Upper lobe of left lung (tissue), 6 donors: ENCODE measurements at places on chromosomes 1 and 21. TPM values are rescaled to one million over a fixed set of nuclear protein-coding genes. Genes with fewer than 3 reads are reported as not detected.

The SMYD3 gene
- 42.4 TPM for total RNA-seq

The OMA1 gene
- total RNA-seq = 26.5 TPM

The SPRR1B gene
- not detected for total RNA-seq

The OR2T34 gene
- total RNA-seq = not detected

The CDC73 gene
- 52.2 TPM for total RNA-seq

- no peak for DNase-seq
- no peaks in the 10 kb centered on the region for H3K27me3 ChIP-seq
Measured at GRCh38 chr21:39673736-39674135, 61.0 kb downstream of the B3GALT5 start.

DNA sequence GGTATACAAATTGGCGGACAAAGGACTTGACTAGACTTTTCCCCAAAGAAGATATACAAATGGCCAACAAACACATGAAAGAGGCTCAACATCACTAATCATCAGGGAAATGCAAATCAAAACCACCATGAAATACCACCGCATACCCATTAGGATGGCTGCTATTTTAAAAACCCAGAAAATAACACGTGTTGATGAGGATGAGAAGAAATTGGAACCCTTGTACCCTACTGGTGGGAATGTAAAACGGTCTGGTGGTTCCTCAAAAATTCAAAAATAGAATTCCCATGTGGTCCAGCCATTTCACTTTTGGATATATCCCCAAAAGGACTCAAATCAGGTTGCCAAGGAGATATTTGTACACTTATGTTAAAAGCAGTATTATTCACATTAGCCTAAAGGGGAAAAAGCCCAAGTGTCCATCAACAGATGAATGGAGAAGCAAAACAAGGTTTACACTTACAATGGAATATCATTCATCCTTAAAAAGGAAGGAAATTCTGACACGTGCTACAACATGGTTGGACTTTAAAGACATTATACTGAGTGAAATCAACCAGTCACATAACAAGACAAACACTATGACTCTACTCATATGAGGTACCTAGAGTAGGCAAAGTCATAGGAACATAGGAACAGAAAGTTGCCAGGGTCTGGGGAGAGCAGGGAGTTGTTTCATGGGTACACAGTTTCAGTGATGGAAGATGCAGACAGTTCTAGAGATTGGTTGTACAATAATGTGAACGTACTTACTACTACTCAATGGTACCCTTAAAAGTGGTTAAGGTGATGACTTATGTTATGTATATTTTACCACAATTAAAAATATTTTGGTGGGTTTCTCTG lies 17.0 kb downstream of the CD34 start:
- H3K27ac ChIP-seq = peak overlapping the region; percentile 81
- H3K27me3 ChIP-seq = no peaks in the 10 kb centered on the region
- no peaks in the 10 kb centered on the region for H3K36me3 ChIP-seq
- H3K4me3 ChIP-seq = no peak overlapping the region

DNA sequence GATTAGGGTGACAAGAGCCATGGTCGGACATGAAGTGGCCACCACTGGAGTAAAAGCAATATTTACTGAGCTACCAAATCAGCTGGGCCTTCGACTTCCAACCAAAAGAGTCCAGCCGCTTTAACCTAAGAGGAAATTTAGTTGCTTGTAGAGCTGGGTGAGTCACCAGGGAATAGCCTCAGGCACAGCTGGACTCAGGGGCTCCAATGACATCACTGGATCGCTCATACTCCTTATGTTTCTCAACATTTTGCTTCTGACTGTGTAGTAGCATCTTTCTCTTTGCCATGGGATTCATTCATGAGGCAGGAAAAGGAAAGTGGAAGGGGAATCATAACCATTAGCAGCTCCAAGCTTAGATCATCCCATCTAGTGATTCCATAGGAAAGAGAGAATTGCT lies 664.4 kb downstream of the MATN1 start:
- H3K27me3 ChIP-seq = no peaks in the 10 kb centered on the region
- DNase-seq = no peak
- H3K4me3 ChIP-seq = no peak overlapping the region
- no peaks in the 10 kb centered on the region for H3K36me3 ChIP-seq
- no peak overlapping the region for H3K27ac ChIP-seq
- H3K4me1 ChIP-seq = no peaks in the 10 kb centered on the region

- DNase-seq = no peak
- H3K27ac ChIP-seq = no peak overlapping the region
- H3K4me1 ChIP-seq = peaks cover 16% of the 10 kb centered on the region
- peaks cover 52% of the 10 kb centered on the region for H3K36me3 ChIP-seq
- no peaks in the 10 kb centered on the region for H3K27me3 ChIP-seq
Measured at GRCh38 chr1:204437796-204438570, 26.4 kb upstream of the PPP1R15B start.

DNA sequence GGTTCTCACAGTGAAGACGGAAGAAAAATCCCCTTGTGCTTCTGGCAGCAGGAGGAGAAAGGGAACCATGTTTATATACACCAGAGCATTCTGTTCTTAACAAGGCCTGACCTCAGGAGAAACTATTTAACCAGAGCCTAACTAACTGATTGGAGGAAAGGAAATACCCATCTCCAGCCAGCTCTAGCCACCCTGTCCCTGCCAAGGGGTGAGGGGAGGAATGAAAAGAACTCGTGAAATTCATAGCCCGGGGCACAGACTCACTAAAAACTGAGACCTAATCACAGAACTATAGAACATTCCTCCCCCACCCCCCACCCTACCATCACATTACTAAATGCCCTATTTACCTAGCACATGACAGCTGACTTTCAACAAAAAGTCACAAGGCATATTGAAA lies 65.0 kb downstream of the KCNH1 start:
- H3K36me3 ChIP-seq = no peaks in the 10 kb centered on the region
- no peaks in the 10 kb centered on the region for H3K27me3 ChIP-seq
- no peak overlapping the region for H3K27ac ChIP-seq
- DNase-seq = no peak
- H3K4me1 ChIP-seq = no peaks in the 10 kb centered on the region

DNA sequence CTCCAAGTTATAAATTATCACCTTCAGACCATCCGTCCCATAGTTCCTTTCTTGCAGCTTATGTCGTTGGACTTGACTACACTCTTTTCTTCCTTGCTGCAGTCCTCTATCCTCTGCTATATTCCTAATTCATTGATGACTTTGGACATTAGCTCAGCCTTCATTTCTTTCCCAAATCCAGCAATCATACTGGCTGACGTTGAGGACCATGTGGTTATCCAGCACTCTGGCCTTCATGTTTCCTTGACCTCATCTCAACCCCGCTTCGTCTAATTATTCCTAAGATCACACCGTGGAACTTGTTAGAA lies 27.4 kb downstream of the RAD54L start:
- DNase-seq = no peak
- no peaks in the 10 kb centered on the region for H3K4me1 ChIP-seq
- no peak overlapping the region for H3K27ac ChIP-seq
- H3K27me3 ChIP-seq = no peaks in the 10 kb centered on the region
- peaks cover 2% of the 10 kb centered on the region for H3K36me3 ChIP-seq
- H3K4me3 ChIP-seq = no peak overlapping the region

DNA sequence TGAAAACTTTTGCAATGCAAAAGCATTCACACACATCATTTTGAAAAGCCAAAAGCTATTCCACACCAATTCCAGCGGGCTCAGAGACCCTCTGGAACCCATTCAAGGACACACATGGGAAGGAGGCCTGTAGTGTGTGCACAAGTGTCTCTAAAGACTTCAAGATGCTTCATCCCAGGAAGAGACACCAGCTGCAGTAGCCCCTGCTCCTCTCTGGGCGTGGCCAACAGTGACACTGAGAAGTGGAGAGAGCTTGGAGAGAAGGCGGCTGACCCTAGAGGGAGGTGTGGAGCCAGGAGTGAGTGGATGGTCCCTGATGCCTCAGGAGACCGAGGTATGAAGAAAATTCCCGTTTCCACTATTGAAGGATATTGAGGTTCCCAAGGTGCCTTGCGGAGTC lies 14.9 kb upstream of the TNNI1 start:
- no peak for DNase-seq
- no peak overlapping the region for H3K4me3 ChIP-seq
- no peaks in the 10 kb centered on the region for H3K36me3 ChIP-seq
- H3K27me3 ChIP-seq = no peaks in the 10 kb centered on the region

DNA sequence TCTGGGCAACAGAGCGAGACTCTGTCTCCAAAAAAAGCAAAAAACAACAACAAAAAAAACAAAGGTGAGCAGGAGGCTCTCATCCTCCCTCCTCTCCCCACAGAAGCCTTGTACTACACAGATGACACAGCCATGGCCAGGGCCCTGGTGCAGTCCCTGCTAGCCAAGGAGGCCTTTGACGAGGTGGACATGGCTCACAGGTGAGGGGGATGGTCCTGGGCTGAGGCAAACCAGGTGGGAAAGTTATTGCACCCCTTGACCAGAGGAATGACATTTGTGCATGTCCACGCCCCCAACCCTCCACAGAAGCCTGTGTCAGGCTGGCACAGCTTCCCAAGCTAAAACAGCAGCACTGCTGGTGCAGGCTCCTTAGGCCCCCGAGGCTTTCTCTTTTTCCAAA lies 2.4 kb downstream of the ADPRS start:
- no peak overlapping the region for H3K27ac ChIP-seq
- no peak overlapping the region for H3K4me3 ChIP-seq
- no peak for DNase-seq
- H3K4me1 ChIP-seq = peaks cover 30% of the 10 kb centered on the region
- peaks cover 40% of the 10 kb centered on the region for H3K36me3 ChIP-seq
- H3K27me3 ChIP-seq = no peaks in the 10 kb centered on the region

DNA sequence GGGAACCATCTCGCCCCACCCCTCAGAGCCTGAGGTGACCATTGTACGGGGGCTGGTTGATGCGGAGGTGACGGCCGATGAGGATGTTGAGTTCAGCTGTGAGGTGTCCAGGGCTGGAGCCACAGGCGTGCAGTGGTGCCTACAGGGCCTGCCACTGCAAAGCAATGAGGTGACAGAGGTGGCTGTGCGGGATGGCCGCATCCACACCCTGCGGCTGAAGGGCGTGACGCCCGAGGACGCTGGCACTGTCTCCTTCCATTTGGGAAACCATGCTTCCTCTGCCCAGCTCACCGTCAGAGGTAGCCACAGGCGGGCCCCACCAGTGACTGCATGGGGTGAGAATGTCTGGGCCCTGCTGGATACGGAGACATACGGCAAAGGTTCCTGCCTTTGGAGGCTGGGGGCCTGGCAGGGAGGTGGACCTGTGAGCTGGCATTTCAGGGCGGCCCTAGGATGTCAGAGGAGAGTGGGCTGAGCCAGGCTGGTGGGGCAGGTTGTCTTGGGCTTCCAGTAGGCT lies 98.5 kb downstream of the TRIM11 start:
- H3K4me1 ChIP-seq = no peaks in the 10 kb centered on the region
- no peak overlapping the region for H3K4me3 ChIP-seq
- H3K27ac ChIP-seq = no peak overlapping the region
- no peaks in the 10 kb centered on the region for H3K36me3 ChIP-seq

DNA sequence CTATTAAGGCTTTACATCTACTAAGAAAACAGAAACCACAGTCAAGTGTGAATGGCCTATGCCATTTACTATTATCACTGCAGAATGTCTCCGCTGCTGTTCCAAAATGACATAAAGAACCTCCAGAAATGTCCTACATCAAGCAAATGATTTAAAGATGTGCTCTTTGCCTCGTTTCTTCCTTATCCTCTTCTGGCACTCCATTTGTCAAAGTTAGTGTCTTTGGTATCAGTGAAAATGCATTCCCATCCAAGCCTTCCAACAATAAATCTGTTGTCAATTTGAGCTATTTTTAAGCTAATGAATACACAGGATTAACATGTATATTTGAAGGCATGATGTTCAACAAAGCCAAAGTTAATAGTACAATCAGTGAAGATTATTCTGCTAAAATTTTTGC lies 105.7 kb downstream of the LRRC53 start:
- H3K4me1 ChIP-seq = no peaks in the 10 kb centered on the region
- no peak overlapping the region for H3K4me3 ChIP-seq
- H3K27ac ChIP-seq = no peak overlapping the region
- H3K36me3 ChIP-seq = no peaks in the 10 kb centered on the region
- no peaks in the 10 kb centered on the region for H3K27me3 ChIP-seq

DNA sequence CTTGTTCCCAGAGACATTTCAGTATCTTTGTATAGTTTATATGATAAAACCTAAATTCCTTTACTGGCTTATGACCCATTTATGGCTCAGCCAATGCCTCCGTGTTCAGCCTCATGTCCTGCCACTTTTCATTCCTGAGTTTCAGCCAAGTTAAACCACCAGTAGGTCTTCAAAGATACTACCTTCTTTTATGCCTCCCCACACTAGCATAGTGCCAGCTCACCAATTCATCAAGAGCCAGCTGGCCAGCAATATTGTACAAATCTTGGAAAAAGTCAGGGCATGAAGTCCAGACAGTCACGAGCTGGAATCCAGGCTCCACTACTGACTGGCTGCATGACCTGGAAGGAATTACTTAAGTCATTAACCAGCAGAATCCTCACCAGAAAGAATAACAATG lies 446.0 kb downstream of the GPATCH2 start:
- DNase-seq = no peak
- H3K4me1 ChIP-seq = no peaks in the 10 kb centered on the region
- no peak overlapping the region for H3K27ac ChIP-seq
- H3K27me3 ChIP-seq = no peaks in the 10 kb centered on the region

GRCh38 chr21:28083350-28083749 lies 909.3 kb downstream of the LTN1 start:
- no peaks in the 10 kb centered on the region for H3K4me1 ChIP-seq
- H3K4me3 ChIP-seq = no peak overlapping the region
- DNase-seq = no peak
- no peaks in the 10 kb centered on the region for H3K27me3 ChIP-seq
- H3K27ac ChIP-seq = no peak overlapping the region
- no peaks in the 10 kb centered on the region for H3K36me3 ChIP-seq

GRCh38 chr1:165129568-165130164 lies 226.8 kb downstream of the LMX1A start:
- H3K27ac ChIP-seq = no peak overlapping the region
- no peak overlapping the region for H3K4me3 ChIP-seq
- peak; percentile 61 for DNase-seq
- H3K4me1 ChIP-seq = no peaks in the 10 kb centered on the region
- no peaks in the 10 kb centered on the region for H3K36me3 ChIP-seq
- no peaks in the 10 kb centered on the region for H3K27me3 ChIP-seq

GRCh38 chr1:112575154-112575804 lies 43.7 kb downstream of the ST7L start:
- peaks cover 19% of the 10 kb centered on the region for H3K36me3 ChIP-seq
- DNase-seq = no peak
- H3K27me3 ChIP-seq = no peaks in the 10 kb centered on the region
- no peak overlapping the region for H3K27ac ChIP-seq
- H3K4me3 ChIP-seq = no peak overlapping the region

DNA sequence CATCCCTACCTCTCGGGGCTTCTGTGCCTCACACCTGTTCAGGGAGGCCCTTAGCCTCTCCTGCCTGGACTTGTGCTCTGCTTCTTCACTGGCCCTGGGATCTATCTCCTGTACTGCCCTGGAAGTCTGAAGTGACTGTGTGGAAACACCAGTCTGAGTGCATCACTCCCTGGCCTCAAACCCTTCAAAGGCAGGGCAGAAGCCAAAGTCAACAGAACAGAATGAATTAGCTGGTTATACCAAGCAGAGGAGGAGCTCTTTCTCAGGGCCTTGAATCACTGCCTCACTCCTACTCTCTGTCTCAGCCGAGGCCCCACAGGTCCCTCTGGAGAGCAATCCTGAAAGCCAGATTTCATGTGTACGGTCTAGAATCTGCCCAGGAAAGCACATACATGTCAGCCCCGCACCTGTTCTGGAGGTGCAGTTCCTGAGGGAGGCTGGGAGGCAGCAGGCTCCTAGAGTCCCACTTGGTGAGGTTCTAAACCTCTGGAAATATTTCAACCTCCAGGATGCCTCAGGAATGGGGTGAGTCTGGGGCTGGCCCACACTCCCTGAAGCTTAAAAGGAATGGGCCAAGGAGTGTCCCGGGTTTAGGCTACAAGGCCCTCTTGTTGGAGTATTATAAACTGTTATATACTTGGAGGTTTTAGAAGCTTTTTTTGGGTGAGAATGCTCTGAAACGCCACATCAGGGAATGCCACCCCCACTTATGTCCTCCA lies 98.3 kb downstream of the ABCA4 start:
- H3K4me3 ChIP-seq = no peak overlapping the region
- DNase-seq = peak; percentile 81
- H3K27me3 ChIP-seq = no peaks in the 10 kb centered on the region
- H3K36me3 ChIP-seq = no peaks in the 10 kb centered on the region
- peaks cover 25% of the 10 kb centered on the region for H3K4me1 ChIP-seq
